ENCODE measurements at places on chromosomes 13 and 19.

GRCh38 chr13:51311957-51312520 is 27.5 kb upstream of the SERPINE3 start:
- no peak for DNase-seq

GRCh38 chr13:33637978-33638743 is 179.8 kb upstream of the RFC3 start:
- DNase-seq, result no peak

DNA sequence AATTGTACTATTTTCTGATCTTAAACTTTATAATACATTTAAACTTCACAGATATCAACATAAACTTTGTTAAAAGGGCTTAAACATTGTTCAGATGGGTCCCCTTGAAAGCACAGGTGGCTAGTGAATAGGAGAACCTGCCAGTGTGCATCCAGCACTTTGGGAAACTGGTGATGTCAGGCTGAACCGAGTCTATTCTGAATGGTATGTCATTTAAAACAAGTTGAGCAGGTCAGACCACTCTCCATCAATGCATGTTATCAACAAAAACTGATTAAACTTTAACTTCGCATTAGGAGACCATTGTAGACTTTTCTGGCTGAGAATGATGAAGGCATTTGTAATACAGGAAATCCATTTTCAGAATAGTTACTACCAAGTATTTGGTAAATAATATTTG is 50.1 kb upstream of the FREM2 start:
- DNase-seq, result no peak

DNA sequence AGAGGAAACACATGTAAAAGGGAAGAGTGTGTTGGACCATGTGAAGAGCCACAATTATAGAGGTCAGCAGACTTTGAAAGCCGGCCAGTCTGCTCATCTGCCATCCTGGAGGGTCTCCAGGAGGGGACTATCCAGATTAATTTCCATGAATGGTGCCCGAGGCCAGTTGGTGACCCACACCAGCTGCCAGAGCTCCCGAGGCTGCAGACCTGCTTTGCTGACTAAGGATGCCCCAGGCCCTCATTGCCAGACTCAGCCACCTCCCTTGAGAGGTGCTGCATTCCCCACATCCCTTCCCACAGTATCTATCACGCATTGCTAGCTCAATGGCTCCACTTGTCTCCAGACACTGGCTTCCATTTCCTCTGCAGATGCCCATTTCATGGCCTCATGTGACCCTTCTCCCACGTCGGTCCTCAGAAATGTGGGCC is 110.3 kb downstream of the NALCN start:
- DNase-seq, result no peak

- no peak for DNase-seq
Measured at GRCh38 chr13:25827831-25828465, 223.9 kb downstream of the SHISA2 start.

Data from NK-92 treated with Interleukin-12 subunit alpha and Interleukin-12 subunit beta, amount 100 ng/mL, for 24 hours (cell line).